GM23248 (cell line): ENCODE measurements at places on chromosomes 12 and 14. TPM values are rescaled to one million over a fixed set of nuclear protein-coding genes. Genes with fewer than 3 reads are reported as not detected.

GRCh38 chr14:33484264-33484663, 466.6 kb downstream of the EGLN3 start:
- H3K4me1 ChIP-seq: no peaks in the 10 kb centered on the region
- no peaks in the 10 kb centered on the region for H3K27me3 ChIP-seq
- no peak for DNase-seq
- no peak overlapping the region for H3K4me3 ChIP-seq

- H3K36me3 ChIP-seq: no peaks in the 10 kb centered on the region
- H3K4me1 ChIP-seq: peaks cover 15% of the 10 kb centered on the region
- H3K27ac ChIP-seq: no peak overlapping the region
- peaks cover 17% of the 10 kb centered on the region for H3K27me3 ChIP-seq
Observed at GRCh38 chr14:73243341-73243740, 6.0 kb downstream of the PAPLN start.

DNA sequence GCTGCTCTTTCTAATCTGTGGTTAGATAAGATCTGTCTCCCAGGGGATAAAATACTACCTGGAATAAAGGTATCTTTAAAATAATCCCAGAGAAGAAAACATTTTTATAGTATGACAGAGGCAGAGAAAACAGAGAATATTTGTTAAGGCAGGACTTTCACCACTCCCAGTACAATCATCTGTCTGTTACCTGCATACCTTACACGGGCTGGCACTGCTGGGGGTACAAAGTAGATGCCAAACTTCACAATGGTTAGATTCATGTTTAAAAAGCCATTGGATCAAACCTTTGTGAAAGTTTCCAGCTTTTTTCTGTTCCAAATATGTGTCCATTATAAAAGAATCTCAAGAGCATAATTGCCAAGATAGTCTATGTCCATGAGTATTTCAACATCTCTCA, 273.6 kb upstream of the BTG1 start:
- no peaks in the 10 kb centered on the region for H3K36me3 ChIP-seq
- no peaks in the 10 kb centered on the region for H3K4me1 ChIP-seq

GRCh38 chr14:50047274-50047676, 69.1 kb downstream of the VCPKMT start:
- H3K27ac ChIP-seq: no peak overlapping the region
- H3K27me3 ChIP-seq: no peaks in the 10 kb centered on the region
- peaks cover 23% of the 10 kb centered on the region for H3K4me1 ChIP-seq
- H3K36me3 ChIP-seq: no peaks in the 10 kb centered on the region

DNA sequence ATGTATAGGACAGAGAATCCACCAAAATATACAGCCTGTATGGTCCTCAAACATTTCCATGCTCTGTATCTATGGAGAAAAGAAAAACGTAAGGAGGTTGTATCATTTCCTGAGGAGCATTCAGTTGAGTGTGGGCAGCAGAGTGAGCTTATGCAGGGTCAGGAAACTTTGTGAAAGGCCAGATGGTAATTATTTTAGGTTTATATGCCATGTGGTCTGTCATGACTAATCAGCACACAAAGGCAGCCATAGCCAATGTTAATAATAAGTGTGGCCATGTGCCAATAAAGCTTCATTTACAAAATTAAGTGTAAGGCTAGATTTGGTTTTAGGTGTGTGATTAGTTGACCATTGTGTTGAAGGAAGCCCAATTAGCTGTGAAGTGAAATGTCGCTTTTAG, 33.2 kb upstream of the A2M start:
- no peaks in the 10 kb centered on the region for H3K4me1 ChIP-seq
- no peak for DNase-seq
- H3K4me3 ChIP-seq: no peak overlapping the region
- no peak overlapping the region for H3K27ac ChIP-seq
- no peaks in the 10 kb centered on the region for H3K27me3 ChIP-seq

DNA sequence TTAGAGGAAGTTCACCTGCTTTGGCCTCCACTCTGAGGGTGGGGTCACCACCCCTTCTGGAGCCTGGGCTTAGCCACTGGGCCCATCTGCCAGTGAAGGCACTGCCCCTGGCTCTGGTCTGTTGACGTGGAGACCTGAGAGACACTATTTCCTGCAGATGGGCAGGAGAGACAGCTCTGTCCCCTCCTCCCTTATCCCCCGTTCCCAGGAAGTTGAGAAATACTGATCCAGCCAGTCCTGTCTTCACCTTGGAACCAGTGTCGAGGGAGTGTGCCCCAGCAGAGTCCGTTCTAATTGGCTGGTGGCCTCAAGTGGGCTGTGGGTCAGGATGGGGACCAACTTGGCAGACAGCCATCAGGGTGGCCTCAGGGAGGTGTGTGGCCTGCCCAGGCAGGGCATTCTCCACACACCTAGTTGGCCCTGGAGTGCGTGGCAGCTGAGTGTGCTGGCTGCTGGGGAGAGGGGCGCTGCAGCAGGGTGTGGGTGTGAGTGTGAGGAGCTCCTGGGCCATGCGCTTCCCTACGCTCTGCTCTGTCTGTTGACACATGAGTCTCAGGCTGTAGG, 25.4 kb downstream of the CLSTN3 start:
- H3K27ac ChIP-seq: no peak overlapping the region
- no peaks in the 10 kb centered on the region for H3K4me1 ChIP-seq
- no peak for DNase-seq
- peaks cover 7% of the 10 kb centered on the region; the same call in 1 of the 2 replicates for H3K36me3 ChIP-seq
- no peak overlapping the region for H3K4me3 ChIP-seq

GRCh38 chr14:35861204-35861868, 35.2 kb downstream of the BRMS1L start:
- no peaks in the 10 kb centered on the region for H3K27me3 ChIP-seq
- 0 out of 2 replicates have a peak, but pooled peaks cover 8% of the 10 kb centered on the region for H3K36me3 ChIP-seq
- DNase-seq: no peak

GRCh38 chr12:64053117-64053516, 169.0 kb downstream of the KICS2 start:
- no peaks in the 10 kb centered on the region for H3K27me3 ChIP-seq
- H3K27ac ChIP-seq: no peak overlapping the region
- no peaks in the 10 kb centered on the region for H3K4me1 ChIP-seq
- H3K36me3 ChIP-seq: peaks cover 52% of the 10 kb centered on the region
- no peak for DNase-seq
- no peak overlapping the region for H3K4me3 ChIP-seq

DNA sequence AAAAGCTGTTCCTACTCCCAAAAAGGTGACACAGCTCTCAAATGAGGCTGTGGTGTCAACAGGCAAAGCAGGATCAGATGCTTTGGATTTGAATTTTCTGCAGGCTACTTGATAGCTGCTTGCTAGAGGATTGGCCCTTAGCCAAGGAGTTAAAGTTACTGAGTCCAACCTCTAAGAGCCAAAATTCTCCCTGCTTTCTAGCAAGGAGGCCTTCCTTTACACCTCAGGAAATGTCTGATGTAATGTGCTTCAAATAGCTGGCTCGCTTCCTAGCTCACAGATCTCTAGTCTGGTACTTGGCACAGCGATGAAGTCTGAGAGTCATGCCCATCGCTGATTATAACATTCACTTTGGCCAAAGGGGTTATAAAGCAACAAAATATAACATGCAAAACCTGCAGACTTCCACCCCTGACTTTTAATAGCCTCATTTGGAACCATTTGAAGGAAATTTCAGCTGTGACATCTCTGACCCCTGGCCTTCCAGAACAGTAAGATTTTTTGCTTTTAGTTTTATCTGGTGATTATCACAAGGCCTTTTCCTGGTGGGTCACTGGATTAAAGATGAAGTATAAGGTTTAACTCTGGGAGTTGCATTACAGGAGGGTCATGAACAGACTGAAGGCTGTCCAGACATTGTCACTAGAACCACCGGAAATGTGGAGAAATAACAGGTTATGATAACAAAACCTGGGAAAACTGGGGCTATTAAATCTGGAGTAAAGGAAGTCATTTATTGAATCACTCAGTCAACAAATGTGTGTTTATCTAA, 189.7 kb downstream of the EPS8 start:
- no peaks in the 10 kb centered on the region for H3K36me3 ChIP-seq
- no peak overlapping the region for H3K4me3 ChIP-seq
- H3K27ac ChIP-seq: peak overlapping the region; percentile 38; the same call in 1 of the 2 replicates

DNA sequence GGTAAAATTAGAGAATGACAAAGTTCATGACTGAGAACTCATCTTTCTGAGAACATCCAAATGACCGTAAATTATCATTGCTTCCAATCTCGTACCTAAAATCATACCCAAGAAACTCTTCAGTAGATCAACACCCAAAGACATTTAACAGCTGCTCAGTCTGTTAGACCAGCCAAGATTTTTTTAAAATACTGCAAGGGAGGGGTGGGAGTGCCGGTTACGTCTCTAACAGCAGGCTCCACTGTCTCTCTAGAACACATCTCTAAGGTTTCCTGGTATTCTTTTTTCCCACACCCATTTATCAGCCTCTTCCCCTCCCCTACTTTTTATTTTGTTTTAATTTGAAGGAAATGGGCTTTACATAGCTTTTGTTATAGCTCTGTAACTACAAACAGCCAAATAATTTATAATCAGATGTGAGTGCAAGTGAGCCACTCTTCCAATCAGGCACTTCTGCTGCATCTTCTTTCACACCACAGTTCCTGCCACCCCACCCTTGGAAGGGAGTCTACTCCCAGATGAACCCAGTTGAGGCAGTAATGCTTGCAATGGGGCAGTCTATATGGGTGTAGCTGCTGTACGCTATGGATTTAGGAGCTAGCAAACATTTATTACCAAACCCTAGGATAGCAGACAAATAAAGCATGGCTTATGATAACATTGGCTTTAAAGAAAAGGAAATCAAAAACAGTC, 21.9 kb downstream of the PTPRB start:
- no peak for DNase-seq
- peaks cover 11% of the 10 kb centered on the region for H3K4me1 ChIP-seq
- H3K4me3 ChIP-seq: no peak overlapping the region
- H3K27me3 ChIP-seq: no peaks in the 10 kb centered on the region
- no peaks in the 10 kb centered on the region for H3K36me3 ChIP-seq
- no peak overlapping the region for H3K27ac ChIP-seq

GRCh38 chr12:51269174-51270066, 795 bp downstream of the SMAGP start:
- peak; percentile 63 for DNase-seq
- H3K4me1 ChIP-seq: peaks cover 14% of the 10 kb centered on the region
- no peaks in the 10 kb centered on the region for H3K27me3 ChIP-seq
- H3K36me3 ChIP-seq: no peaks in the 10 kb centered on the region

DNA sequence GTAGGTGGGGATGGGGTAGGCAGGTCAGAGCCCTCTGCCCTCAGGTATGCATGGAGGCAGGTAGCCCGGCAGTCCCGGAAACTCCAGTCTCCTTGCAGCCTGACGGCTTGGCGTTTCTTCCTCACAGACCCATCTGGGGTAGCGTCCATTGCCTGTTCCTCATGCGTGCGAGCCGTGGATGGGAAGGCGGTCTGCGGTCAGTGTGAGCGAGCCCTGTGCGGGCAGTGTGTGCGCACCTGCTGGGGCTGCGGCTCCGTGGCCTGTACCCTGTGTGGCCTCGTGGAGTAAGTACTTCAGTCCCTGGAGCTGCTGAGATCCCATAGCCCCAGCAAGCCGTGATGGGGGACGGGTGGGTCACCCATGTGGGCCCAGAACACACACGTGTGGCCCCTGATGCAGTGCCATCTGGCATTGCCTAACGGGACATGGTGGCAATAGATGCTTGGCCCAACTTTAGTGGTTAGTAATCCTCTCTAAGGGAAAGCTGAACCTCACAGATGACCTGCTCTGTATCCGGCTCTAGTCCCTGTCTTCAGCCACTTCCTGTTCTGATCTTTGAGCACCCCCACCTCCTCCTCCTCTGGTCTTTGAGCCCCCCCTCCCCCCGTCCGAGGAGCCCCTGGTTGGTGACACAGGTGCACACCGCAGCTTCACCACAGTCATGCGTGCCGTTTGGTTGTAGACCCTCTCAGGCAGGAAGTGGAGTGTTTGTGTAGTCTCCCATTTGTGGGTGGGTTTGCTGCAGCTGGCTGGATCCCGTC, 3.7 kb downstream of the SIVA1 start:
- H3K36me3 ChIP-seq: peaks cover 5% of the 10 kb centered on the region; the same call in 1 of the 2 replicates
- no peaks in the 10 kb centered on the region for H3K27me3 ChIP-seq
- no peak overlapping the region for H3K4me3 ChIP-seq
- no peak for DNase-seq

- H3K27me3 ChIP-seq: no peaks in the 10 kb centered on the region
- DNase-seq: no peak
- peaks cover 4% of the 10 kb centered on the region for H3K4me1 ChIP-seq
Observed at GRCh38 chr12:95887311-95887710, 28.6 kb downstream of the SNRPF start.

DNA sequence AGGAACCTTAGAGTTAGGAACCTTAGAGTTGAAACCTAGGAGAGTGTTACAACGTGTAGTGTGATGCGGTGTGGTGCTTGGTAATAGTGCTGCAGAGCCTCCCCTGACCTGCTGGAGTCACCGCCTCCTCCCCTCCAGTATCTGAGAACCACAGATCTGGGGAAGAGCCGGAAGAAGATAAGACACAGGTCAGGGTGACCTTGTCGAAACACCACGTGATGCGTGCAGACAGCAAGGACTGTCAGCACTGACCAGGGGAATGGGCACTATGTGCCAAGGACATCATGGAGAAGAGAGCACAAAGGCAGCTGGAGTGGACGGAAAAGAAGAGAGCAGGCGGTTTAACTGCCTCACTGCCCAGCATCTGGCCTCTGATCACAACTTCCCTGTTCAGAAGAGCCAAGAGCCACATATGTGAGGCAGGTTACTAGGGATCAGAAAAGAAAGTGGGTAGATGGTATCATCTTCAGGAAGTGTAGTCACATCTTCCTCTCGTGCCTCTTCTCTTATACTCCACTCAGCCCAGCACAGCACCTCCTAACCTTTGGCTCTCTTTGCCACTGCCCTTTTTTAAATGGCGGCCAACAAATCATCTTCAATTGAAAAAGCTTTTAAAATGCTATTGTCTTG, 93.7 kb downstream of the TESC start:
- H3K4me1 ChIP-seq: no peaks in the 10 kb centered on the region
- H3K27me3 ChIP-seq: no peaks in the 10 kb centered on the region
- no peak overlapping the region for H3K27ac ChIP-seq
- DNase-seq: no peak
- H3K36me3 ChIP-seq: peaks cover 11% of the 10 kb centered on the region; the same call in 1 of the 2 replicates
- no peak overlapping the region for H3K4me3 ChIP-seq

DNA sequence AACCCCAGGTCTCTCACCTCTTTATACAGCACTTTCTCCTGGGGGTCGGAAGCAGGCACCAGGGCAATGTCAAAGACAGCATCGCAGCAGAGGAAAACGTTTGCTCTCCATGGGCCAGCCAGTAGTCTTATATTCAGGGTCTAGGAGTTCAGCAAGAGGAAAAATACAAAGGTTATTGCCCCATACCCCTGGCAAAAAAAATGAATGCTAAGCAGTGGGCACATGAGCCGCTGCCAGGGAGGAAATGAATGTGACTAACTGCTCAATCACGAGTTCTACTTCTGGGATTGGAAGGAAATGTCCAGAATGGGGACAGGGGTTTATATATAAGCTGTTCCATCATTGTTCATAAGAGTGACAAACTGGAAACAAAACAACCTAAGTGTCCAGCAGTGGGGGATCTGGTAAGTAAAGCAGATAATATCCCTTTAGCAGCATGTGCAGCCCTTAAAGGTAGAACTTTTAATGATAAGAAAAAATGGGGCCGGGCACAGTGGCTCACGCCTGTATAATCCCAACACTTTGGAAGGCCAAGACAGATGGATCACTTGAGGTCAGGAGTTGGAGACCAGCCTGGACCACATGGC, 53.8 kb downstream of the PHETA1 start:
- H3K4me3 ChIP-seq: no peak overlapping the region
- peak; percentile 24 for DNase-seq
- H3K27me3 ChIP-seq: no peaks in the 10 kb centered on the region; the same call in 1 of the 2 replicates
- H3K27ac ChIP-seq: no peak overlapping the region

DPPA3 gene
- total RNA-seq: not detected in 2 replicates

KRT2 gene
- total RNA-seq: not detected in 2 replicates

DLK1 gene
- total RNA-seq: not detected in 2 replicates

CNTN1 gene
- 0.32 and 0.51 TPM in 2 replicates for total RNA-seq

SYT10 gene
- not detected in 2 replicates for total RNA-seq

CAPZA3 gene
- not detected in 2 replicates for total RNA-seq

KRT73 gene
- total RNA-seq: not detected in 2 replicates

ANKRD33 gene
- total RNA-seq: not detected in 2 replicates

AVPR1A gene
- not detected in 2 replicates for total RNA-seq

RNF212B gene
- total RNA-seq: not detected in 2 replicates
